H54 (cell line): ENCODE measurements at places on chromosomes 2 and 18.

DNA sequence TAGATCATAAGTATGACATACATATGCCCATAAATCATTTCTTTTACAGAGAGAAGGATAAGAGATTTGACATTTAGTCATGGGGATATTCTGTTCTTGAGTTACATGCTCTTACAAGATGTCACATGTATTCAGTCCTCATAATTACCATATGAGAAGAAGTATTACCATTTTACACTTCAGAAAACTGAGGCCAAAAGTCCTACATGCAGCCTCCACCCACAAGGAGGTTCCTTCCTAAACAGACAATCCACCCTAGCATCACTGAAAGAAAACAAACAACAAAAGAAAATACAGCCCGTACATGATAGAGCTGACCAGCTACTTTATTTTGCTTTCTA lies 335.1 kb downstream of the SETBP1 start:
- no peak for DNase-seq

DNA sequence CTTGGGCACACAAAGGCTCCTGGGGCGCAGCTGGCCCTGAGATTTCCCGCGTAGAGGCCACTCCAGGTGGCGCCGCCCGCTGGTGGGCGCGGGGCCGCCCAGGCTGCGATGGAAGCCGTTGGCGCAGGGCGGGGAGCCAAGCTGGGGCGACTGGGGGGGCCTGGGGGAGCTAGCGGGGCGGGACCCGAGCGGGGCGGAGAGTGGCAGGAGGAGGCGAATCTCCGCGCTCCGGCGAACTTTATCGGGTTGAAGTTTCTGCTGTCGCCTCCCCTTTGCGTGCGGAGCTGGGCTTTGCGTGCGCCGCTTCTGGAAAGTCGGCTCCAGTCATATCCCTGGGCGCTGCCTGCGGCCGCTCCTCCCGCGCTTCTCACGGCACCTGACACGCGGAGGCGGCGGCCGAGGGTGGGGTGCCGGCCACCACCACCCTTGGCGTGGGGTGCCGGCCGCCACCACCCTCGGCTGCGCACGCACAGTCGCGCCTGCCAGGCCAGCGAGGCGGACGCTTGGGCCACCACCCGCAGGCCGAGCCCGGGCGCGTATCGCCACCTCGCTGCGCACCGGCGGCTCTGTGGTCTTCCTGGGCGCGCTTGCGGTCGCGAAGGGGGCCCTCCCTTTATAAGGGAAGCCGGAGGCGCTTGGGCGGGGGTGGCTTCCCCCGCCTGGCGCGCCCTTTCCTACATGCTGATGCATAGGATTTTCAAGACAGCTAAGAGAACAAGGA lies 919 bp upstream of the CYP1B1 start:
- DNase-seq, result peak; percentile 86

DNA sequence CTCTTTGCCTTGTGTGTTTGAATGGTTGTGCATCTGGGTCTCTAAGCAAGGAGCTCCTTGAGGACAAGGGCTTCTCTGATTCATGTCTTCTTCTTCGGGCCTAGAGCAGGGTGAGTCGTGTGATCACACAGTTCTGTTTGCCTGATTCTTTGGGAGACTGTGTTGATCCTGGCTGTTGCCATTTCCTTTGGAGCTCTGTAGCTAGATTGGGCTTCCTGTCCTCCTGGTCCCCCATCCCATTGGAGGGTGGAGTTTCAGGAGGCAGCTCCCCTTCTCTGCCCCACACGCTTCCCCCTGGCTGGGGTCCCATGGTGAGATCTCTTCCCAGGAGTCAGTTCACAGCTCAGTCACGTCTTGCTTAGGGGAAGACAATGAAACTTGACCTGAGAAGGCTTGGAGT lies 92.8 kb downstream of the TRIB2 start:
- no peak for DNase-seq

DNA sequence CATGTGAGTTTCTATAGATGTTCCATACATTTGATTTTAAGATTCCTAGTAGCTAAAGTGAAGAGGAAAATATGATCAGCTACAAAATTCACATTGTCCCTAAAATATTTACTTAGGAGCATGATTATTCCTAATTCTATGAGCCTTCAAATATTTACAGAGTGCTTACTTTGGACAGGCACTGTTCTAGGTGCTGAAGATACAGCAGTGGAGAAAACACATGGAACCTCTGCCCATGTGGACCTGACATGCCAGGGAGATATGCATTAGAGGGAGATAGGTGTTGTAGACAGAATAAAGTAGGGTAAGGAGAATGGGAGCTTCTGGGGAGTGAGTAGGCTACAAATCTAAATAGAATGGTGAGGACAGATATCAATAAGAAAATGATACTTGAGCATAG lies 62.6 kb upstream of the TACR1 start:
- no peak for DNase-seq

GRCh38 chr18:59885579-59886163 lies 14.1 kb upstream of the PMAIP1 start:
- DNase-seq, result no peak

- DNase-seq, result no peak
Observed at GRCh38 chr18:79093986-79094385, 24.8 kb downstream of the ATP9B start.

DNA sequence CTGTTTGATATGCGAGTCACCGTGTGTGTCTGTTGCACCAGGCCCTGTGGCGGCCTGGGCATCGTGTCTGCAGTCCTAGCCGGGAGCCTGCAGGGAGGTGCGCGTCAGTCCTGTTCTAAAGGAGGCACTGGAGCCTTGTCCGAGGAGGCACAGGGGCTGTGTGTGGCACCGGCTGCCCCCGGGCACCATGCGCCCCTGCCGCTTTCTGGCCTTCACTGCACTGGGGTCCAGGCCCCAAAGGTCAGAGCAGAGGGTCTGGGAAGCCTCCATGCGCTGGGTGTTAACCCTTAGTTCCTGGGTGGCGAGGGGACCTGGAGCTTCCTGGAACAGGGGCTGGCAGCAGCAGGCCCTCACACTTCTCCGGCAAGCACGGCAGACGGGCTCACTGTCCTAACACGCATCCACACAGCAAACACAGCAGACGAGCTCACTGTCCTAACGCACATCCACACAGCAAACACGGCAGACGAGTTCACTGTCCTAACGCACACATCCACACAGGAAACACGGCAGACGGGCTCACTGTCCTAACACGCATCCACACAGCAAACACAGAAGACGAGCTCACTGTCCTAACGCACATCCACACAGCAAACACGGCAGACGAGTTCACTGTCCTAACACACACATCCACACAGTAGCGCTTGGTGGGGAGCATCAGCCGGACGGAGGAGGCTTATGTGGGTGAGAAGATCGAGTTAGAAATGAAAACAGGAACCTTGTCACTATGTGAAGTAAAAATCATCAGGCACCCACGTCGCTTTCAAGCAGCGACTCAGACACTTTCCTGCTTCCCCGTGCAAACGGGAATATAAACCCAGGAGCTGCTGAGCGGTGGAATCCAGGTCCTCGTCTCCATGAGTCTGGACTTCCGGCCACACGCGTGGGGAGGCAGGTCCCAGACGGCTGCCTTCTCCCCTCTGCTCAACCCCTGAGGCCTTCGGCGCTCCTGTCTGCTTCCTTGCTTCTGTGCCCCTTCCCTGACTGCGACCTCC lies 65.3 kb downstream of the TPO start:
- DNase-seq, result no peak

DNA sequence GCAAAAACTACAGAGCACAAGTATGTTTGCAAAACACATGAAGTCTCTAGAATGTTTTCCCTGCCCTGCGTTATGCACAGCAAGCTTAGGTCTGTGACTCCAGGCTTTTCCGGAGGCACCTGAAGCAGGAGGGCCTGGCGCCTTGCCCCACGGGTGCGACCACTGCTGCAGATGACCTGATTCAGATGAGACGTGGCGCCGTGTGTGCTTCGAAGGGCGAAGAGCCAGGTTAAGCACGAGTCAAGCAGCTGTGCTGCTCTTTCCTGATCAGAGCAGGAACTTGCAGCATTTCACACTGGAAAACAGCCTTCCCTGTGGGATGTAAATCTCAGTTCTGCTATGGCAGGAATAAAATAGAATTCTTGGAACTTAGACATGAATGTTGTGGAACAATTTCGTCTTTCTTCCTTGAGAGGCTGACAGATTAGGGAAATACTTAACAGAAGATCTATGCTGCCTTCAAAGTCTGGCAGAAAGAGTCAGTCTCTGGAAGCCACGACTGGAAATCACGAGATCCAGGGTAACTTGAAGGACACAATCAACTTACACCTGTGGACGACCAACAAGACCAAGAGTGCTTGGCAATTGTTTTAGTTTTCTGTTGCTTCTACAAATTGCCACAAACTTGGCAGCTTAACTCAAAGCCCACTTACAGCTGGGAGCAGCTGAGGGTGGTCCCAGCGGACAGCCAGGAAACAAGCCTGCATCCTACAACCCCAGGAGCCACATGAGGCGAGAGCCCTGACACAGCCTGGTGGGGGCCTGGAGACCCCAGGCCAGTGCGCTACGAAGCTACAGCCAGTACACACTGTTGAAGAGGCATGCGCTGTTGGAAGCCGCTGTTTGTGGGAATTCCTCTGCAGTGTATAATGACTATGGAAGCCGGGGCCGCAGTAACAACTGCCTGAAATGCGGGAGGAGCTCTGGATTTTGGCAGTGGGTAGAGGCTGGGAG lies 42.9 kb downstream of the EIPR1 start:
- no peak for DNase-seq

DNA sequence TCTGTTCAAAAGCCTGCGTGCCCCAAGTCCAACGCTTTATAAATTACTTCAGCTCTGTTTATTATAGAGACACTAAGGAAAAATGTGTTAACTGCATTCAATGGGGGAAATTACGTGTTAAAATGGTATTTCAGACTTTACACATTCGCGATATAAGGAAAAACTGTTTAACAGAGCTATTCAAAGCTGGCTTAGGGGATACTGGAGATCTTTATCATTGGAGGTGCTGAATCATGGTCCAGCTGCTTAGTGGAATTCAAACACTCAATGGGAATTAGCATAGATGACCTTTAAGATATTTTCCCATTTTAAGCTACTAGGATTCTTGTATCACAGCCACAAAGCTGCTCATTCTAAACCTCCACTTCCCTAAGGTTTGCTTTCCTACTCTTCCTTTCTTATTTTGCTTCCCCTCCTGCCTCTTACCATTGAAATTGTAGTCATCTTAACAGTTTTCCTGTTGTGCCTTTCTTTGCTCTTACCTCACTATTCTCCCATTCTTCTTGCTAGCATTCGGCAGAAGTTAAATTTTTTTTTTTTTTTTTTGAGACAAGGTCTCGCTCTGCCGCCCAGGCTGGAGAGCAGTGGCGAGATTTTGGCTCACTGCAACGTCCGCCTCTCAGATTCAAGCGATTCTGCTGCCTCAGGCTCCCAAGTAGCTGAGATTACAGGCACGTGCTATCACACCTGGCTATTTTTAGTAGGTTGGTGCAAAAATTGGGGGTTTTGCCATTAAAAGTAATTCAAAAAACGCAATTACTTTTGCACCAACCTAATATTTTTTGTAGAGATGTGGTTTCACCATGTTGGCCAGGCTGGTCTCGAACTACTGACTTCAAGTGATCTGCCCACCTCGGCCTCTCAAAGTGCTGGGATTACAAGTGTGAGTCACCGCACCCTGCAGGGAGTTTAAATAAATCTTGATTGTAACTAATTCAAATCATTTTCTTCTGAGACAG lies 6.5 kb downstream of the SULT6B1 start:
- DNase-seq, result no peak

- peak; percentile 90 for DNase-seq
Observed at GRCh38 chr2:226800941-226801784, 1.5 kb upstream of the IRS1 start.
